ENCODE measurements at places on chromosomes 7 and 10. TPM values are rescaled to one million over a fixed set of nuclear protein-coding genes. Genes with fewer than 3 reads are reported as not detected.

Gene CDK14
- 0.13 TPM for total RNA-seq

Gene GPR15LG
- 0.21 TPM for total RNA-seq

Gene BET1
- 20.7 TPM for total RNA-seq

Gene CASP7
- 24.3 TPM for total RNA-seq

Gene ELFN1
- 0.30 TPM for total RNA-seq

Gene PCDH15
- not detected for total RNA-seq

Gene MMRN2
- 1.5 TPM for total RNA-seq

Gene SPDYE5
- not detected for total RNA-seq

Gene CAPZA2
- 132 TPM for total RNA-seq

Gene AGAP5
- total RNA-seq: 2.4 TPM

Gene NKX2-3
- total RNA-seq: not detected

Gene CPEB3
- 0.51 TPM for total RNA-seq

Gene POU6F2
- not detected for total RNA-seq

Gene HKDC1
- 9.3 TPM for total RNA-seq

Gene PRRT4
- total RNA-seq: 0.26 TPM

Gene ANKRD1
- total RNA-seq: 35.0 TPM

Measured in A549 treated with dexamethasone at 1 μM for 4 hours (cell line).